MV-4-11 (cell line): ENCODE measurements at places on chromosomes 16 and 17.

DNA sequence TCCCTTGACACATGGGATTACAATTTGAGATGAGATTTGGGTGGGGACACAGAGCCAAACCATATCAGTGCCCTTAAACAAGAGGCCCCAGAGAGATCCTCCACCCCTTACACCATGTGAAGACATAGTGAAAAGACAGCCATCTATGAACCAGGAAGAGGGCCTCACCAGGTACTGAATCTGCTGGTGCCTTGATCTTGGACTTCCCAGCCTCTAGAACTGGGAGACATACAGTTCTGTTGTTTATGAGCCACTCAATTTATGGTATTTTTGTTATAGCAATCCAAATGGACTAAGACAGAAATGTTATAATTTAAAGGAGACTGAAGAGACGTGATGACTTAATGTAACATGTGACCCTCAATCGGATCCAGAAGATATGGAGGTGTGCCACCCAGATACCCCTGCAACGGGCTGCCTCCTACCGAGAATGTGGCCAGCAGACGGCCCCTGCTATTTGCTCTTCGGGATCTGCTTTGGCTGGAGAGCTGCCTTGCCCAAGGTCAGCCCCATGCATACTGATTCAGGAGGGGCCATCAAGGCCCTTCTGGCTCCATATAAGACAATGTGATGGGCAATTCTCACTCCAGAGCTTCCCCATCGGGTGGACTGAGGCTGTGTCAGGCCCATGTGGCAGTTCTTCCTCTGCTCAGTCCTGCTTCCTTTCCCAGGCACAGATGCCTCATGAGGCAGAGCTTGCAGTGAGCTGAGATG is 80.6 kb downstream of the NETO2 start:
- DNase-seq = no peak

- no peak for DNase-seq
Observed at GRCh38 chr17:39684369-39685192, 3.3 kb downstream of the PGAP3 start.

DNA sequence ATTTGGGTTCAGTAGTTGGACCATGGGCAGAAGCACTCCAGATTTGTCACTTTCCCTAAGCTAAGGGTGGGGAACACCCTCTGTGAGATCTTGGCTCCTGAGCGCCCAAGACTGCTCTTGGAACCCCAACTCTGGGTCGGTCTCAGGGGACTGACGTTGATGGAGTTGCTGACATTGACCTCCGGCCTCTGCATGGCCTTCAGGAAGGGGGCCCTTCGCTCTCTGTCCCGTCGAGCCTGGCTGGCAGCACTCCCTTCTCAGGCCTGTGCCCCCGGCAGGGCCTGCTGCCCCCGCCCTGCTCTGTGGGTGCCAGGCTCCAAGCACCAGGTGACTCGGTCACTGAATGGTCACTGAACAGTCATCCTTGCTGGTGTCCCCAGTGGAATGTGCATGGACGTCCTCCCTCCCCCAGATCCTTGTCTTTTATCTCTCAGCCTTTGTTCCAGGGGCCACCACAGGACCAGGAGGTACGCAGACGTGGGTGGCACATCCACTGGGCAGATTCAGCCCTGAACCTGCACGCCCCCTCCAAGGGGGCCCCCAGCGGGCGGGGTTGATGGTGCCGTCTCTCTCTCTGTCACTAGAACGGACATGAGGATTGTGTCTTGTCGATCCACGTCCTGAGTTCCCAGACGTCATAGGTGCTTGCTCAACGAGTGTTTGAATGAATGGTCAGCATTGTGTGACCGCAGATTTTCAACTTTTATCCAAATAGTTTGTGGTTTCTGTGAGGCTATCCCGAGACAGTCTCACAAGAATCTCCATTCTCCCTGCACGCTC is 314.5 kb downstream of the SEC14L1 start:
- DNase-seq = no peak

GRCh38 chr17:72332367-72332766 is 211.5 kb downstream of the SOX9 start:
- DNase-seq = no peak

DNA sequence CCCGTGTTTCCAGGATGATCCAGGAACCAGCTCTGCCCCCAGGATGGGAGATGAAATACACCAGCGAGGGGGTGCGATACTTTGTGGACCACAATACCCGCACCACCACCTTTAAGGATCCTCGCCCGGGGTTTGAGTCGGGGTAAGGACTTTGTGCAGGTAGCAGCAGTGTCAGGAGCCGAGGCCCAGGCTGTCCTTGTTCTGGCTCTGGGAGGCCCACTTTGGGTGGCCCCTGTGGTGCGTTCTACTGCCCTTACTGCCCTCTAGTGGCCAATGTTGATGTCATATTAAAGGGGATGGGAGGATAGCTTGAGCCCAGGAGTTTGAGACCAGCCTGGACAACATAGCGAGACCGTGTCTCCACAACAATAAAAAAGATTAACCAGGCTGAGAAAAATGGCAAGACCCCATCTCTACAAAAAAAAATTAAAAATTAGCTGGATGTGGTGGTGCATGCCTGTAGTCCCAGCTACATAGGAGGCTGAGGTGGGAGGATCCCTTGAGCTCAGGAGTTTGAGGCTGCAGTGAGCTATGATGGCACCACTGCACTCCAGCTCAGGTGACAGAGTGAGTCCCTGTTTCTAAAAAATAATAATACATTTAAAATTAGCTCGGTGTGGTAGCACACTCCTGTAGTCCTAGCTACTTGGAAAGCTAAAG is 20.9 kb upstream of the CLEC18A start:
- DNase-seq = peak; percentile 31

- no peak for DNase-seq
Observed at GRCh38 chr16:88504489-88505404, 51.7 kb downstream of the ZFPM1 start.

- no peak for DNase-seq
Observed at GRCh38 chr17:15448580-15448956, 18.9 kb downstream of the CDRT4 start.

GRCh38 chr16:68313116-68313515 is 2.3 kb downstream of the PRMT7 start:
- no peak for DNase-seq

DNA sequence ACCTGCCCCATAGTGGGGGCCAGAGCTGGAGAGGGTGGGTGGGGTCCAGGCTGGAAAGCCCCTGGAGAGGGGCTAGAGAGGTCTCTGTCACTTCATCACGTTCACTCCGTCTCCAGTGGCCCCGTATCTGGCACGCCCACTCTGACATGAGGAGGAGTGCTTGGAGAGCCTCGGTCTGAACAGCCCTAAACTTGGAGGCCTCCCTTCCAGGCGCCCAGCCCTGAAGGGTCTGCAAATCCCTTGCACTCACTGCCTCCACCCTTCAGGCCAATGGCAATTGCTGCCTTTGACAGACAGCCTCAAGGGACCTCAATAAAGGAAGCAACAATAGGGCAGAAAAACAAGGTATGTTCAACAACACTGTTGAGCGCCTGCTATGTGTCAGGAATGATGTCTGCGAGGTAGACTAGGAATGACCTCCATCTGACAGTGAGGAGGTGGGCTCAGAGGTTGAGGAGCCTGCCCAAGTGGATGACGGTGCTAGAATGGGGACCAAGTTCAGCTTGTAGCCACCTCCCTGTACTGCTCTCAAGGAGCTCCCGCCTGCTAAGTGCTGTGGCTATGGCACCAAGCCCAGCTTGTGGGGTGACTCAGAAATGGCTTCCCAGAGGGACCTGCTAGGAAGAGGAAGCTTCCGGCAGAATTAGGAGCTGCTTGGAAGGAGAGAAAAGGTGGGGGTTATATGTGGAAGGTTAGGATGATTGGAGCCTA is 2.9 kb upstream of the EPX start:
- DNase-seq = peak; percentile 57

- DNase-seq = no peak
Observed at GRCh38 chr16:4606354-4606753, 8.3 kb downstream of the UBALD1 start.

GRCh38 chr16:27177031-27177774 is 26.1 kb upstream of the KDM8 start:
- DNase-seq = no peak

DNA sequence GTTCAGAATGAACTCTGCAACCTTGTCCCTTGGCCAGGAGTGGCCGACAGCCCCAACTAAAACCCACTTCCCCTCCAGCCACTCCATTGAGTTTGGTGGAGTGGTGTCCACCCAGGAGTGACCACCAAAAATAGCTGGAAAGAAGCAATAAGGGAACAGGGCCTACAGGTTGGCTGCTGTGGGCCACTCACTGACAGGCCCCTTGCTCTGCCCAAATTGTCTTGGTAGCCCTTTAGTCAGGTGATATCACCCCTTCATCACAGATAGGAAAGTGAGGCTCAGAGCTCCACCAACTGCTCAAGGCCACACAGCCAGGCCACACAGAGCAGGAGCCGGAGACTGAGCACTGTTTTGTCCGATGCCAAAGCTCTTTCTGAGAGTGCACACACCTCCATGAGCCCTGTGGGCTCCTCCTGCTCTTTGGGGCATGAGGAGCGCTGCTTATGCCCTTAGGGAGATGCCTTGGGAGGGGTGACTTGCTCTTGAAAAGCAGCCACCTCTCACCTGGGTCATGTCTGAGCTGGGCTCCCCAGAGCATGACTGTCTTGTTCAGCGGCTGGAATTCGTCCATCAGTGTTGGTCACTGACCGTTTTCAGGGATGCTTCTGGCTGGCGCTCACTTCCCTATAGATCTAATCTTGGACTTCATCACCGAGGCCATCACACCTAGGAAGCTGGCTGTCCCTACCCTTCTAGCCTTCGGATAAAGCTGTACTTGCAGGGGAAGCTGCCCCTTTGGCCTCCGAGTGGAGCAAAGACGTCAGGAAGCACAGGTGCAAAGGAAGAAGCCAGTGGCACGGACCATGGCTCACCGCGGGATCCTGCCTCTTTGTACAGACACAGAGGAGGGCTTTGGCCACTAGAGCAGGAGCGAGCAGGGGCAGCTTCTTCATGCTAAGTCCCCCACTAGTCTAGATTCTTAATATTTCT is 186.0 kb upstream of the ZNF469 start:
- no peak for DNase-seq

GRCh38 chr16:68823401-68824135 is 19.8 kb upstream of the TANGO6 start:
- no peak for DNase-seq

GRCh38 chr17:17075125-17075781 is 33.0 kb downstream of the MPRIP start:
- DNase-seq = no peak

- DNase-seq = no peak
Observed at GRCh38 chr16:5257462-5257861, 159.9 kb upstream of the EEF2KMT start.

GRCh38 chr16:19210280-19210924 is 42.4 kb downstream of the SYT17 start:
- DNase-seq = peak; percentile 93

DNA sequence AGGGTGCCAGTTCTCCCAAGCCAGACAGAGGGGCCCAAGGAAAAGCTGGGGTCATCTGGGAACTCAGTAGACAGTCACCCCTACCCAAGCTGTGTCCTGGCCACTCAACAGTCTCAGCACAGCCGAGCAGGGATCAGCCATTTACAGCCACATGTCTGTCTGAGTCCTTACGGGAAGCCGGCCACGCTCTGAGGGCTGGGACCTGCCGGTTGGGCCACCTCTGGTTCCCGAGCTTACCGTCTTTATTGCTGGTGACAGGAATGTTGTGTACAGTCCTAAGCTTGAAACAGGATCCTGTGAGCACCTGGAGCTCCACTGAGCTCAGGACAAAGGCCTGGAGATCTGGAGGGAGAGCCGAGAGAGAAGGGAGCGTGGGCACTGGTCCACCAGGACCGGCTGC is 59.8 kb downstream of the TIMM22 start:
- DNase-seq = no peak

GRCh38 chr16:50092891-50093290 is 27.1 kb downstream of the HEATR3 start:
- no peak for DNase-seq

DNA sequence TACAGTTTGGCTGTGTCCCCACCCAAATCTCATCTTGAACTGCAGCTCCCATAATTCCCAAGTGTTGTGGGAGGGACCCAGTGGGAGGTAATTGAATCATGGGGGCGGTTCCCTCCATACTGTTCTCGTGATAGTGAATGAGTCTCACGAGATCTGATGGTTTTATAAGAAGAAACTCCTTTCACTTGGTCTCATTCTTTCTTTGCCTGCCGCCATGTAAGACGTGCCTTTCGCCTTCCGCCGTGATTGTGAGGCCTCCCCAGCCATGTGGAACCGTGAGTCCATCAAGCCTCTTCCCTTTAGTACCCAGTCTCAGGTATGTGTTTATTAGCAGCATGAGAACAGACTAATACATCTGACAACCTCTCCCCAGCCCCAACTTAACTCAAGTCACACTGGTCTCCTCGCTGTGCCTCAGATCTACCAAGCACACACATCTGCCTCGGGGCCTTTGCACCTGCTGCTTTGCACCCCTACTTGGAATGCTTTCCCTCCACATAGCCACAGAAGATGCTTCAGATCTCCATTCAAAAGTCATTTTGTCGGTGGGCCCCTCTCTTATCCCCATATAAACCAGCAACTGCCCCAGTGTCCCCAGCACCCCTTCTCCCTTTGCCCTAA is 74.4 kb downstream of the RPH3AL start:
- DNase-seq = no peak

DNA sequence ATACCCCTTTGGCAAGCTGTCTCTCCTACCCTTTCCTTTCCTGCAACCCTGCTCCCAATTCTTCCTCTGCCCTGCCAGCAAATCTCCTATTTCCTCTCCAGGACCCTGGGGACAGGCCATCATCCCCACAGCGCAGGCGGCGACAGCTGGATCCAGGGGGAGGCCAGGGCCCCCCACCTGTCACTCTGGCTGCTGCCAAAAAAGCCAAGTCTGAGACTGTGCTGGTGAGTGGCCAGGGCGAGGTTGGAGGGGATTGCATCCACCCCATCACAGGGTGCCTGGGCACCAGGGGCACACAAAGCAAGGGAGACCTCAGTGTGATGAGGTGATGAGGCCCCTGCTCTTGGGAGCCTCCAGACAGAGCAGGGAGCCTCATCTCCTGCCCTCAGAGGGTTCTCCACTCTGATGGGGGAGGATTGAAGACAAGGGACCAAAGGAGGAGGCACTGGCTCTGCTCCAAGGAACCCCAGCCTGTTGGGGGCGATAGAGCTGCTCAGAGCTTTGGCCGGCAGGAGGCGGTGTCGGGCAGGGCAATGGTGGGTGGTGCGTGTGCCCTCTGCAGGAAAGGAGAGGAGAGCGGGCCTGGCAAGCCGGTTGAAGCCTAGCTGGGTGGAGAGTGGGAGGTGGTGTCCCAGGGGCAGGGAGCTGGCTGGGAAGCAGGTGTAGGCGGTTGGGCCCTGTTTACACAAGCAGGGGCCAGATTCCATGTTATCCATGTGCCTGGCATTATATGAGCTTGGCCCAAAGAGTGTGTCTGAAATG is 15.6 kb upstream of the PDK2 start:
- peak; percentile 51 for DNase-seq

- DNase-seq = no peak
Observed at GRCh38 chr16:15770512-15770911, 86.3 kb downstream of the MYH11 start.
